ENCODE measurements at places on chromosomes 11 and 22.

GRCh38 chr11:100716838-100717237 is 29.8 kb downstream of the ARHGAP42 start:
- DNase-seq, result no peak

DNA sequence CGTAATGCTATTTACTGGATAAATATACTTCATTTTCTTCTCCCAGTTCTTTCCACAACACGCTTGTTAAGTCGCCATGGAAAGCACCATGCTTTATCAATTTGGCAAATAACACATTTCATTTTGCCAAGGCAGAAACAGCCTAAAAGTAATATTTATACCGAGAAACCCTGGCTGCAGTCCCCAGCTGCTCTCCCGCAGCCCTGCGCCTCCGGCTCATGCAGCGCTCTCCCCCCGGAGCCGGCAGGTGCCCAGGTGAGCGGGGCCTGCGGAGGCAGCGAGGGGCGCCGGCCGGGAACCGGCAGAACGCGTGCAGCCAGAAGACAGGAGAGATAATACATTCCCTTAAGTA is 681 bp upstream of the ARHGEF12 start:
- no peak for DNase-seq

DNA sequence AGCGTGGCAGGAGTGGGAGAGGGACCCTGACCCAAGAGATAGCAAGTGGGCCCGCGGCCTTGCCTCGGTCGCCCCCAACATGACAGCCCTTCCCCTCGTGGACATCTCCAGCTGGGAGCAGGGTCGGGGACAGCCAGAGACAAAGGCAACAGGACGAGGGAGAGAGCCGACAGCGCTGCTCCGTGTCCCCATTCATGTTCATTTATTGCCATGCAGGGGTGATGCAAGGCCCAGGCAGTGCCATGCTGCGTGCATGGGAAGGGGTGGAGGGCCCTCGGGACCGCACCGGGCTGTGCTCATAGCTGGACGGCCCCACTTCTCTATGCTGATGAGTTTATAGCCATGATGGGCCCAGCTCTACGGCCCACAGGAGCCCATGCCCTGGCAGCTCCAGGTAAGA is 12.7 kb downstream of the MRPL23 start:
- DNase-seq, result no peak

- DNase-seq, result no peak
Measured at GRCh38 chr22:17780116-17780740, 6.0 kb upstream of the BID start.

GRCh38 chr11:121372671-121373429 is 79.3 kb upstream of the SORL1 start:
- DNase-seq, result no peak

GRCh38 chr11:80163441-80163840 is 722.6 kb upstream of the TENM4 start:
- no peak for DNase-seq

- DNase-seq, result no peak
Measured at GRCh38 chr11:257766-258493, 20.3 kb upstream of the NLRP6 start.

DNA sequence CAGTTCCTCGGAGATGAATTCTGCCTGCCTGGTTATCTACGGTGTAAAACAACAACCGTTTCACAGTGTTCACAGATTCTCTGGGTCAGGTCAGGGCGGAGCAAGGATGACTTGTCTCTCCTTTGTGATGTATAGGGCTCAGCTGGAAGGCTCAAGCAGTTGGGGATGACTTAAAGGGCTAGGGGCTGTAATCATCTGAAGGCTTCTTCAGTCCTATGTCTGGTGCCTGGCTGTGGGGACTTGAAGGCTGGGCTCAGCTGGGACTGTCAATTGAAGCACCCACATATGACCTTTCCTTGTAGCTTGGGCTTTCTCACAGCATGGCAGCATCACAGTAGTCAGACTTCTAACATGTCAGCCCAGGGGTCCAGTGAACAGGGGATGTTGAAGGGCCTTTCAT is 29.3 kb downstream of the EIF3F start:
- no peak for DNase-seq

- DNase-seq, result no peak
Measured at GRCh38 chr22:41943661-41944209, 3.2 kb downstream of the CENPM start.

DNA sequence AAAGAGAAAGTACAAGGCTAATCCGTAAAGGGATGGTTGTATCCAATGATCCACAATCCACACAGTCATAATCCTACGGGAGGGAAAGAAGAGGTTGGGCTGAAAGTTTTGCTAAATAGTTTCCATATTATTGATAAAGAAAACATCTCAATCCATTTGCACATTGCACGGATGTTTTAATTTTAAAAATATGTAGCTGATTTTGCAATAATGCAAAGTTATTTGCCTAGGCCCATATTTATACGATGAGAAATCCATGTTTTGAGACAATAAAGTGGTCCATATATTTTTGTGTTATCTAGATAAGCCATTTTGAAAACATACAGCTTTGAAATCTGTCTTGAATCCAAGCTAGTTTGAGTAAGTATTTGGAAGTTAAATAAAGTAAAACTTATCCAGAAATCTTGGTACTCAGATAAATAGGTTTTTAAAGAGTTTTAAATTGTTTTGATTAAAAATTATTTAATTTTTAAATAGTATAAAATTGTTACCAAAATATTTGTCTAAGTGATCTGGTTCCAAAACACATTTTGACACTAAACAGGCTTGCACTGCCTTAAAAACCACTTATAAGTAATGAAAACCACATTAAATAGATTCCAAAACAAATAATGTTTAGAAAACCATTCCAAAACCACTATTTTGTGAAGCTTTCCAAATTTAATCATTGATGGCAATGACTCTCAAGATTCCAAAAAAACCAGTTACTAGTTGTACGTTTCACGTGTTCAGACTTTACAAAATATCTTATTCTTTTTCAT is 38.2 kb upstream of the PAMR1 start:
- no peak for DNase-seq

GRCh38 chr22:41957941-41958556 is 6.1 kb downstream of the SMIM45 start:
- DNase-seq, result no peak

- no peak for DNase-seq
Measured at GRCh38 chr11:127274328-127274676, 273.7 kb upstream of the KIRREL3 start.

Measured in activated CD4-positive, alpha-beta T cell treated with anti-CD3 and anti-CD28 coated beads, Interleukin-2, Interleukin-4, amounts not matched to agents 100 ng/mL and 50 ng/mL, durations not matched to agents 16 hours and 8 hours (primary cell).